ENCODE measurements at places on chromosomes 16 and 17.

DNA sequence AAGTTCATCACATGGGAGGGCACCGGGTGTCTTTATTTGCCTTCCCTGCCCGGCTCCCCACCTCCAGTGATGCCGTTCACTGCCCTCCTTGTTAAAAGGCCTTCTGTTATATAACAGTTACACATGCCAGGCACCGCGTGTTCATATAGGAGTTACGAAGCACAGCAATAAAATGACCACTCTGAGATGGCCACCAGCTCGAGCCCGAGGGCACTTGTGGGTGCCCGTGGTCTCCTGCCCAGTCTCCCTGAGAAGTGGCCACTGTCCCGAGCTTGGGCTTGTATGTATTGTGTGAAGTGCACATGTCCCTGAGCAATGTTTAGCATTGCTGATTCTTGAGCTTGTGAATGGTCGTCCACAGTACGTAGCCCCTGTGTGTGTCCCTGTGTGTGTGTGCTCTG lies 355.6 kb downstream of the SEC14L1 start:
- DNase-seq = no peak

DNA sequence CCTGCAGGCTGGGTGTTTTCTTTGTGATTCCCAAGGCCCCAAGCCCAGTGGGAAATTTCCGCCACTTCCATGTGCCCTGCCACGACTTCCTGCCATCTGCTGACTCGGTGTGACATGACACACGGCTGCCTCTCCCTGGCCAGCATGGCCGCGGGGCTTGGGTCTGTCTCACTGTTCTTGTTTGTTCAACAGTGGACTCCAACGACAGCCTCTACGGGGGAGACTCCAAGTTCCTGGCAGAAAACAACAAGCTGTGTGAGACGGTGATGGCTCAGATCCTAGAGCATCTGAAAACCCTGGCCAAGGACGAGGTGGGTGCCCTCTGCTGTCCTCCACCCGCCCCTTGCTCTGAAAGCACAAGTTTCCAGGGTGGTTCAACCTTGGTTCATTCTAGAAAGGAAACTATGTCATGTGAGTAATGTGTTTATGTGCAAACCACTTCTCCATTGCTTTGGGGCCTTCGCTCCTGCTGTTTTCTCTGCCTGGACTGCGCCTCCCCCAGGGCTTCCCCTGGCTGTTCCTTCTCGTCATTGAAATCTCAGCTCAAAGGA lies 26.8 kb downstream of the KNOP1 start:
- DNase-seq = no peak

DNA sequence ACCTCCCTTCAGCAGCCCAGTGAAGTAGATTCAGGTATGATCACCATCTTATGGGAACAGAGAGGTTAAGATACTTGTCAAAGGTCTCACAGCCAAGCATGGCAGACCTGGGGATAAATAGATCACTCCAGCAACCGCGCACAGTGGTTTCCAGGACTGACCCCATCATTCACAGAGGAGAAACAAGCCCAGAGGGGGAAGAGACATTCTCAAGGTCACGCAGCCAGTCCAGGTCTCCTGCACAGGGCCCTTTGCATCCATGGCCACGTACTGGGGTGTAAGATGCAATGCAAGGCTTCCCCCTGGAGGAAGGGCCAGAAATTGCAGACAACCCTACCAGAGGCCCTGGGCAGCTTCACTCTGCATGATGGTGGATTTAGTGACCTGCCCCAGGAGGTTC lies 19.9 kb downstream of the TLE7 start:
- DNase-seq = no peak

- no peak for DNase-seq
Measured at GRCh38 chr16:19771040-19771439, 53.0 kb downstream of the IQCK start.

GRCh38 chr16:79845033-79845733 lies 244.6 kb upstream of the MAF start:
- no peak for DNase-seq

DNA sequence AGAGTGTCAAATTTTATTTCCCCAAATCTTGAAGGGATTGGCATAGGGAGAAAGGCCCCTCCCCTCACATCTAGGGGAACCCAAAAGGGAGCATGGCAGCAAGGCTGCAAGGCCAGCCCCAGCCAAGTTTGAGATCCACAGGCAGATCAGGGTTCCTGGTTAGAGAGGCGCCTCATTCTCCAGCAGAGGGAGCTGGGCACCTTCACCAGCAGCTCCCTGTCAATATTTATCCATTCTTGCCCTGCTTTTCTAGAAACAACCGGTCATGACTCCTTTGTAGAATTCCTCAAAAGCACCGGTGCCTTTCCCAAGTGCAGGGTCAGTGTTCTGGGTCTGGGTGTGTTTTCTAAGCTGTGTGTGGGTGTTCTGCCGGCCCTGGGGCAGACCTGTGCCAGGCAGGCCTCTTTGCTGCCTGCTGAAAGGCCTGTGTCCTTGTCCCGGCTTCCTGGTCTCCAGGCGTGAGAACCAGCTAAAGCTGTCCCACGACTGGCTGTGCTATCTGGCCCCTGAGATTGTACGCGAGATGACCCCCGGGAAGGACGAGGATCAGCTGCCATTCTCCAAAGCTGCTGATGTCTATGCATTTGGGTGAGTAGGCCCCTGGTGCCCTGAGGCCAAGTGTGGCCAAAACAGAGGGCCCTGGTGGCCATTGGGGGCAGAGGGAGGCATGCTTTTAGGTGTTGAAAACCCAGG lies 21.2 kb upstream of the LGALS9 start:
- DNase-seq = no peak

DNA sequence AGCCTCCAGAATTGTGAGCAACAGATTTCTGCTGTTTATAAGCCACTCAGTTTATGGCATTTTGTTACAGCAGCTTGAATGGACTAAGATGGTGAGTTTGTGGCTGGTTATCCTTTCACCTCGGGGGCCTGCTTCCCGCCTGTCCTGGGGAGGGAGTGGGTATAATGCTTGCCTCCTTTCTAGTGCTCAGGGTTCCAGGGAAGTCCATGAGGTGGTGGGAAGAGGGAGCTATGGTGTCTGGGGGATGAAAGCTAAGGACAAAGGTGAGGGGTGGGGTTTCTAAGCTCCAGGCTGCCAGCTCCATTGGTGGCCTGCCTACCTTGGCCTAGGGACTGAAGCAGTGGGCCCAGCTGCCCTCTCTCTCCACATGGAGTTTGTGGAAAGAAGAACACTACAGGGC lies 50.2 kb upstream of the SDK2 start:
- DNase-seq = no peak

DNA sequence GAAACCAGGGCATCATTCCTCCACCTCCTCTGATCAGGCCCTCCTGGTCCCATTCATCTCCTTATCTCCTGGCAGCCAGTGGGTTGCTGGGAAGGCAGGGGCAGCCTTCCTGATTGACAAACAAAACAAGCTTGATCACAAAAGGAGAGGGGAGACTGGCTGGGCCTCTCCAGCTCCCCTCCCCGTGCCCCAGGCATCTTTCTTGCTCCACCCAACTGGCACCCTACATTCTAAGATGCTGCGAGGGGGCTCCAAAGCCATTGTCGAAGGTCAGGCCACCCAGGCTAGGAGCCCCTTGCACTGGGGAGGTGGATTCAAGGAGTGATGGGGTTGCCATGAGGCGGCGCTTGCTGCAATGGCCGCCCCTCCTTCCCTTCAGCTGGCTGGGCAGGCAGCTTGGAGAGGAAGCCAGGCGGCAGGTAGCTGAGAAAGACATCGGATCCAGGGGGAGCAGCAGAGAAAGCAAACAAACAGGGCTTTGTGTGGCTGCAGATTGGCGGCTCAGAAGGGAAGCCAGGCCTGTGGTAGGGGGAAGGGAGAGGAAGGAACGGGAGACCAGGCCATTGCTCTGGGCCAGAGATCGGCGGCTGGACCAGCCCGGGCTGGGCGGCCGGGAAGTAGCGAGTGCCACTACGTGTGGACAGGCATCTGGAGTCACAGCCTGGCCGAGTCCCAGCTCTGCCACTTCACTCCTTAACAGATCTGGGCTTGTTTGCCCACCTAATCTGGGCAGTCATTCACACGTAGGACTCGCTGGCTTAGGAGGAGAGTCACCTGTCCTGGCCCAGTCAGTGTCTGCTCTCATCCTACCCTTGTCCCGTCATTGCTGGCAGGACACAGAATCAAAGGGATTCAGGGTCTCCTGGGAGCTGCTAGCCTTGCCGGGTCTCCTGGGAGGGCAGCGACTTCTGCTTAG lies 12.3 kb downstream of the RAI1 start:
- DNase-seq = peak; percentile 76

DNA sequence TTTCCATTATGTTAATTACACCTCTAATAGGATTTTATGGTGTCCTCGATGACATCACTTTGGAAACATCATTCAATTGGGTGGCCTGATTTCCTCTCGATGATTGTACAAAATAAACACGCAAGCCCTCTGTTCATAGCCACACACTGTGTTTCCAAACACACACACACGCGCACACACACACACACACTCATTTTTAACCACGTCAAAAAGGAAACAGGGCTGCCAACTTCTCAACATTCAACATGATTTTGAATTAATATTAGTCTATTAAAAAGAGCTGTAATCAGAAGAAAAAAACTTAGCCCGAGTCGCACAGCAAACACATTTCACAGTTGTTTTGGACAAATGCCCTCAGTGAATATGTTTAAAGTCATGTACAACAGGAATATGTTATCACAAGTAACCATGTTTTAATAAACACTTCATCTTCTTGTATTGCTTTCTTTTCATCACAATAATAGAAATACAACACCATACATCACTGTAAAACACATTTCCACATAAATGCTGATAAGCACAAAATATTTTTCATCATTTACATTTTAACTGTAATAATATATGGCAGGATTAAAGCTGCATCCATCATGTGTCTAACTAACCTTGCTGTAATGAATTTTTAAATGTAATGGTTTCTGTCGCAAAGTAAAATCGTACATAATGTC lies 219.1 kb upstream of the IRX3 start:
- peak; percentile 34 for DNase-seq

DNA sequence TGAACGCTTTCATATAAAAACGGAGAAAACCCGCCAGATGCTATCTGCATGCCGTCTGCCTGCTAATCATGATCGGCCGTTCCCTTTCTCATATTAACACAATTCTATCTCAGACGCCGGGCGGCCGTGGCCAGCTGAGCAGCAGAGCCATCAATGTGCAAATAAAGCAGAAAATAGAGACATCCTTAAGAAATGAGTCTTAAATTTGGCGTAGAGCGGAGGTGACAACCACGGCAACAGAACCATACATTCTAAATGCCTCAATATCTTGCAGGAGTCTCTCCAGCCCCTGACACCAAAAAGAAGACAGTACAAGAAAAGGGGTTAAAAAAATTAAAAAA lies 2.7 kb upstream of the IRX5 start:
- DNase-seq = no peak

DNA sequence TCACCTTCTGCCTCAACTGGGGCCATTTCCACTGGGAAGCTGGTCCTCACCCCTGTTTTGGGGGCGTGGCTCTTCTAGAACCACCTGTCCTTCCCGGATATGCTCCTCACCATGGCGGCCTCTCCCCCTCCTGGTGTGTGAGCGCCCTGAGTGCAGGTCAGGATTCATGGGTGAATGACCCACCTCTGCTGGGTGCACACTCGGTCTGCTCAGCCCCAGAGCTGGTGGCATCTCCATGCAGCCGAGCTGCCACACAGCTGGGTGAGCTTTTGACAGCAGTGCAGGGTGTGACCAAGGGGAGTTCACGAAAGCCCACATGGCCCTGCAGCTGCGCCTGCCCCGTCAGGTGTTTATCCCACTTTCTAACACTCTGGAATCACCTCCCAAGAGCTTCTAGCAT lies 27.3 kb downstream of the GRIN2C start:
- no peak for DNase-seq

DNA sequence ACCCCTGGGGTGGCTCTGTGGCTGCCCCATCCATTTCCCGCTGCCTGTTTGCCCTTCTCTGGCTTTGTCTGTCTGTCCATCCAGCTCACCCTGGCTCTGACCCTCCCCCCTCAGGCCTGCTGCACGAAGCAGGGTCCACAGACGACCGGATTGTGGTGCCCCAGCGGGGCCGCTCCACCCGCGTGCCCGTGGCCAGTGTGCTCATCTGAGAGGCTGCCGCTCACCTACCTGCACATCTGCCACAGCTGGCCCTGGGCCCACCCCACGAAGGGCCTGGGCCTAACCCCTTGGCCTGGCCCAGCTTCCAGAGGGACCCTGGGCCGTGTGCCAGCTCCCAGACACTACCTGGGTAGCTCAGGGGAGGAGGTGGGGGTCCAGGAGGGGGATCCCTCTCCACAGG lies 761 bp upstream of the LAT start:
- DNase-seq = no peak

DNA sequence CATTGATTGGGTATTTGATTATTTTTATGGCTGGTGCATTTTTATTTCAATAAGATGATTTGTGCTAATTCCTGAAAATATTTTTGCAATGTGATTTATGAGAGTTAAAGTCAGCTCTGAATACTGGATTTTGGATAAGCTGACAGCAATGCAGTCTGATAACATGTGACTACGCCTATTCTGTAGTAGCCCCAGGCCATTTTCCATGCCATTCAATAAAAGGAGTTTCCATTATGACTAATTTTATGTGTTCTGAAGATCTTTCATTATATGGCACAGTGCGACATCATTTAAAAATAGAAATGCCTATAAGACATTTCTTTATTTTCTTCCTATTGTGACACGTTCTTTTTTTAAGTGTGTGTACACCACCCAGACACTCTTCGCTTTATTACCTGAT lies 46.3 kb downstream of the KCNJ2 start:
- no peak for DNase-seq

DNA sequence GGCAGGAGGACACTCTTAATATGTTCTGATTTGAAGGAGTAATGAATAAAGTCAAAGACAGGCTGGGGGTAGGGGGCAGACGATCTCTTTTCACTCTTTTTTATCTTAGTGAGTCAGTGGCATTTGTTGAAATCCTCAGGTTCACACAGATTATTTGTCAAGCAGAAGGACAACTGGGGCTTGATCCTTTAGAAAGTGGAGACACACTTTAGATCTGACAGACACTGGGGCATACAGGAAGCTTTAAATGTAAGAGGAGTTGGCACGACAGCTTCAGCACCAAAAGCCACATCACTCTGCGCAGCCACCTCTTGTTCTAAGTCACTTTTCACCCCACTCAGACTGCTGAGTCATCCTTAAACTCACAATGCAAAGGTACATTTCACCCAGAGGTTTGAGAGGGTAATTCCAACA lies 121.5 kb downstream of the STXBP4 start:
- no peak for DNase-seq

- DNase-seq = no peak
Measured at GRCh38 chr16:27685807-27686206, 135.9 kb downstream of the KATNIP start.

GRCh38 chr17:59349178-59349577 lies 17.7 kb downstream of the YPEL2 start:
- no peak for DNase-seq

GRCh38 chr16:65666132-65666941 lies 544.5 kb upstream of the CDH11 start:
- no peak for DNase-seq

Data from NCI-H2029 (cell line).